ENCODE measurements at places on chromosomes 16 and 17. TPM values are rescaled to one million over a fixed set of nuclear protein-coding genes. Genes with fewer than 3 reads are reported as not detected.

The PTGES3L gene
- total RNA-seq, result 0.67 TPM

The FKBP10 gene
- total RNA-seq, result 174 TPM

DNA sequence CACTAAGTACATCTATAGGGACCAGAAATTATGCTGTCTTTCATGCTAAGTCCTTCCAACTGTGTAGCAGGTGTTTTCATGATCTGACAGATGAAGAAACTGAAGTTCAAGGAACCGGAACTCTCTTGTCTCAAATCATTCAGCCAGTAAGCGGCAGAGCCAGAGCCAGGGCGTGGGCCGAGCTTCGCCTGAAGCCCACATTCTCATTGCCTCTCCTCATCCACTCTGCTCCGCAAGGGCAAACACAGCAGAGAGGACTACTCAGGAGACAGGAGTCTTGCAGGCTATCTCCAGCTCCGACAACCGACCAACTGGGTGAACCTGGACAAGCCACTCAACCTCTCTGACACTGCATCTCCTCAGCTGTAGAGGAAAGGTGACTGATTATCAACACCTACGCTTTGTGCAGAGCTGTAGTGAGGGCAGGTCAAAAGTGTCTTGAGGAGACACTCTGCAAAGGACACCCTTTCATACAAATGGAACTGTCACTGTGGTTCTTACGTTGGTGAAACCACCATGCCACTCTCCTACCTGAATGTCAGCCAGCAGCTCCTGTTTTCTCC, 72.9 kb downstream of the CYTH1 start:
- no peak for DNase-seq

DNA sequence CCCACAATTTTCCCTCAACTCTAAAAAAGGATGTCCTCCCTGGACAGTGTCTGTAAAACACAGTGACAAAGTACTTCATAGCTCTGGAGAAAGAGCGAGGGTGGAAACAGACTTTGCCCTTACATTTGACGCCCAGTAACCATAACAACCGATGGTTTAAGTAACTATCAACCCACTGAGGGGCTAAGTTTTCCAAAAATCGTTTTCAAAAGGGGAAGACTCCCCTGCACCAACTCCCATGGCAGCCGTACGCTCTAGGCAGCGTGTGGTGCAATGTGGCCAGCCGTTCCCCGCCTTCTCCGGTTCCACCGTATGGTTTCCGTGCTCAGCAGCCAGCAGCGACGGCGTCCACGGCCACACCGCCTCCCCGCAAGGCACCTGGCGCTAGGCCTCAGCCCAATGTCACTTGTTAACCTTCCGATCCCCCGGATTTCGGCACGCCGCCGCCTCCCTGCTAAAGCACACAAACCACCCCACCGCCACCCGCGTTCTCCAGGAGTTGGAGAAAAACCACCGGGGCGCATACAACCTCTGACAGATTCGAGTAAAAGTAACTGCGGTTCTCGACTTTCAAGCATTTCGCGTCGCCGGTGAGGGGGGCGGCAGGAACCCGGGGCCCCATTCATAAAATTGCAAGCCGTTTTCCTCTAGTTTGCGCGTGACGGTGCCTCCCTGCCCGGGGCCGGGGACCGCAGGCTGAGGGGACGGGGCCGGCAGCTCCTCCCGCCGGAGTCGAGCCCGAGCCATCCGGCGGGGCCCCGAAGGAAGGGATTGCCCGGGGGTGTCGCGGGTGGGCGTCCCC, 661 bp downstream of the TEX2 start:
- DNase-seq, result peak; percentile 40

DNA sequence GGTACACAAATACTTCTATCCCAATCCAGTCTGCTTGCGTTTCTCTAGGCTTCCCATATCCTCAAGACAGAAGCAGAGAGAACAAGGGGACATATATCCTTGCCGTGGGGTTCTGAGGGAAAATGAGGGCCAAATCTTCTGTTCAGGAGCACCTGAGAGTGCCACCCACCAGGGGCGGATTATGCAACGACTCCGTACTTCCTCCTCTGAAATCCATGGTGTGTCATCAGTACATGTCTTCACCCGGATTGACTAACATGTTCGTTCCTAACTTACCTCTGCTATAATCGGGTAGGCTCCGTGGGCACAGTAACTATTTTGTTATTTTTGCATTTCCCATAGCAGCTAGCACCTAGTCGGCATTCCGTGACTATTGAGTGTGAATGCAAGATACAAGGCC, 7.8 kb upstream of the ZNF200 start:
- DNase-seq, result no peak

DNA sequence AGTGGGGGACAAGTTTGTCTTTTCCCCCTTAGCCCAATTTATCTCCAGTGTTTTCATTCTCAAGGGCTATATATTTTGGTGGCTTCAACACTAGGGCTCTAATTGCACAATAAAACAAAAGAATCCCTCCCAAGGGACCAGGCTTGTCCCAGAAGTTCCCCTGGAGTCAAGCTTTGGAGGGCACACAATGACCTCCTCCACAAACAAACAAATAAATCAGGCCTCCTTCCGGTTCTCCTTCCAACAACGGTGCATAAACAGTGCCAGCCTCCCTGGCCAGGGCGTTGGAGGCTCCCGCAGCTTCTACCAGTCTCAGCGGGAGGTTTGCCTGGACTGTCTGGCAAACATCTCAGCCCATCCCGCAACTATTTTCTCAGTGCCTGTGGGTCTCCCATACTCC, 188.0 kb upstream of the FOXF1 start:
- DNase-seq, result no peak

DNA sequence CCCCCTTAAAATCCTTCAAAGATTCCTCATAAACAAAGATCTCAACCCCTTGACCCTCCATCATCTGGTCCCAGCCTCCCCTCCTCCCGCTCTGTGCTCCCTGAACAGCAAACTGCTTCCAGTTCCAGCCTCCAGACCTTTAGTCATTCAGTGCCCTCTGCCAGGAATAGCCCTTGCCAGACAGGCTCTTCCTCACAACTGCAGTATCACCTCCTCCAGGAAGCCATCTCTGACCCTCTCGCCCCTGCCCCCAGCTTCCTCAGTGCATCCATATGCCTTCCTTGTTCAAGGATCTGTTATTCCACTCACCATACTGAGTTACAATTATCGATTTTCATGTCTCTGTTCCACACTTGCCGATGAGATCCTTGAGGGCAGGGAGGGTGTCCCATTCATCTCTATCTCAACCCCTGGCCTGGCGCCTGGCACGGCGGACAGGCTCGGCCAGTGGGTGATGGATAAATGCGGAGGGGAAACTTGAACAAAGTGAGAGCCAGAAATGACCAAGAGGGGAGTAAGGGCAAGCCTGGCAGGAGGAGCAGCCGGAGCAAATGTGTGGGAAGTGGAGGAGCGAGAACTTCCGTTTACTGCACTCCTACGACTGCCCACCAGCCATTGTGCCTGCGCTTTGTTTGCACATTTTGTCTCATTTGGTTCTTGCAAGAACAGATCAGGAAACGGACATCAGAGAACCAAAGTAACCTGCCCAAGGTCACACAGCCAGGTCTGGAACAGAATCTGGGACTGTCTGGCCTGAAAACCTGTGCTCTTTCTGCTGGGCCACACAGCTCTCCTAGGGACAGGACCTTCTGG, 2.0 kb upstream of the NXPH3 start:
- DNase-seq, result no peak

GRCh38 chr17:74779501-74779900, 3.4 kb upstream of the NAT9 start:
- DNase-seq, result no peak

DNA sequence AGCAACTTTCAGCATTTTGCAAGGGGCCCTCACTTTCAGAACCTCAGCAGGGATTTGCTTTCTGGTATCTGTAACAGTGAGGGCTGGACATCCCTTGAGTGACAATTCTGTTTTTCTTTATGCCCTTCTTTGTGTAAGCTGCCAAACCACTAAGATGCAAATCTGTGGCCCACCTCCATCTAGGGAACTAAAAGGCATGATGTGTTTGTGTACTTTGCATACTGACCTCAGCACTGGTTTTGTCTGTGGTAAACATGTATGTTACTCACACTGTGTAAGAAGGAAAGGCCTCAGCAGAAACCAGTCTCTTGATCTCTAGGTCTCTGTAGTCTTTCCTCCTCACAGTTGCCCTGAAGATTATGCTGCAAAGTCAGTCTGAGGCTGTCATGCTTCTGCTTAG, 396.6 kb upstream of the DYNLRB2 start:
- DNase-seq, result peak; percentile 40

- no peak for DNase-seq
These were observed 24.6 kb downstream of the COPRS start for GRCh38 chr17:31834448-31834847.

- no peak for DNase-seq
These were observed 178.9 kb downstream of the C16orf95 start for GRCh38 chr16:87138316-87138715.

All from M059J (cell line).